ENCODE measurements at places on chromosomes 11 and 22. TPM values are rescaled to one million over a fixed set of nuclear protein-coding genes. Genes with fewer than 3 reads are reported as not detected.

KIF18A gene
- 9.9 TPM for total RNA-seq

APOL4 gene
- not detected for total RNA-seq

PANX2 gene
- 19.5 TPM for total RNA-seq

- DNase-seq = no peak
Observed at GRCh38 chr11:84685149-84685548, 942.0 kb downstream of the DLG2 start.

DNA sequence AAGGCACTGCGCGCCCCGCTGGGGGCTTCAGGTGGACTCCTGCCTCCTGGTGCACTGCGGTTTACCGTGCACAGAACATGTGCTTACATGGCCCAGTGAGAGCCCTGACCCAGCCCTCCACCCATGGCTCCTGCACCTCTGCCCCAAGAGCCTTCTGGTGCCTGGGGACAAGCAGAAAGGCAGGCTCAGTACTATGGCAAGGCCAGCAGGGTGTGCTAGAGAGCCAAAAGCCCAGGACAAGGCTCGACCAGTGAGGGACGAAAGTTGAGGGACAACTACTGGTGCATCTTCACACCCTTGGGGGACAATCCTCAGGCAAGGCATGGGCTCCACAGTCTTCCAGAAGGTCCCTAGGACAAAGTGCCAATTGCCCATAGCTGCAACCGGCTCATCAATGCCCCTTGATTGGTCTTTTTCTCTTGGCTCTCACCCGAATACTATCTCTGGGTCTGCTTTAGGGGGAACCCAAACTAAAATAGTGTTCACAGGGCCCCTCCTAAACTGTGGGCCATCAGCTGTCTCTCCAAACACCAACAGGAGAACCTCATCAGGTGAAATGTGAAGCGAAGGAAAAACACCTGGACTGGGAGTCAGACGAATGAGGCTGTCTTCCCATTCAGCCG lies 13.5 kb downstream of the PGA5 start:
- peak; percentile 38 for DNase-seq

- no peak for DNase-seq
Observed at GRCh38 chr11:76609736-76610370, 60.7 kb downstream of the LRRC32 start.

Data from Caki2 (cell line).